NCI-H2081 treated with DMSO at 0.1 percent for 48 hours (cell line): ENCODE measurements at places on chromosomes 7 and 10.

DNA sequence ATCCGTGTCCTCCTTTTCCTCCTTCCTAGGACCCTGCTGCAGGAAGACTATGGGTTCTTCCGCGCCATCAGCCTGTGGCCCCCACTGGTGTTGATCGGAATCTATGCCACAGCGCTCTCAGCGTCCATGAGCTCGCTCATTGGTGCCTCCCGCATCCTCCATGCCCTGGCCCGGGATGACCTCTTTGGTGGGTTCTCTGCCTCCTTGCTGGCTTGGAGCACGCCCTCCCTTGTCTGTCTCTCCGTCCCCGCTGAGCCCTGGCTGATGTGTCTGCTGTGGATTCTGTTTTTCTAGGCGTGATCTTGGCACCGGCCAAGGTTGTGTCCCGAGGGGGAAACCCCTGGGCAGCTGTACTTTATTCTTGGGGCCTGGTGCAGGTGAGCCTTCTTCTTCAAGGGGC, 7.3 kb upstream of the TRIP6 start:
- DNase-seq: no peak

GRCh38 chr7:2928613-2929311, 84.7 kb upstream of the GNA12 start:
- no peak for DNase-seq

DNA sequence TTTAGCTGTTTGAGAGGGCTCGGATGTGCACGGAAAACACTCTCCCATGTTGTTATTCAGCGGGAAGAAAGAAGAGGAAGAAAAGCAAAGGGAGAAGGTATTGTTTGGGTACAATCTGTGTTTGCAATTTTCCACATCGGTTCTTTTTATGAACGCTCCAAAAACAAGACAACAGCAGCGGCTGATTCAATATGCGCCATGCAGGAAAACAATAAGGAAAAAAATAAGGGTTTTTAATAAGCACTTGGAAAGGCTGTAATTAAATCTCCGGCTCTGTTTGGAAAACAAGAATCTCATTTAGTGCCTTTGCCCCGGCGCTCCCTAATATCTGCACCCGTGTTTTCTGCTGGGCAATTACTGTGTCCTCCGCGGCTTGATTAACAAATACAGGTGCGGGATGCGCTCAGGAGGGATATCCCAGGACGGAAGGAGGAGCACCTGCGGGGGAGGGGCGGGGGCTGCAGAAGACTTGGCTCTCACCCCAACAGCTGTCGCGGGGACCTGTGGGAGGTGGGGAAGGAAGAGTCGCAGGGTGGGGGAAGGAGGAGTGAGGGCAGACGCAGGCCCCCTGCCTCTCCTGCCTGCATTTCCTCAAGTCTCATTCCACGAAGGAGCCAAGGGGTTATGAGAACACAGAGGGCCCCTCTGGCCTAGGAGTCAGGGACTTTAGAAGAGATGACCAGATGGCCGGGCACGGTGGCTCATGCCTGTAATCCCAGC, 181.5 kb upstream of the PODXL start:
- DNase-seq: no peak

GRCh38 chr10:15744217-15744865, 24.6 kb upstream of the ITGA8 start:
- DNase-seq: no peak

GRCh38 chr7:87106974-87107612, 45.2 kb upstream of the DMTF1 start:
- DNase-seq: no peak

GRCh38 chr10:85008488-85009184, 680.2 kb downstream of the CCSER2 start:
- no peak for DNase-seq

- no peak for DNase-seq
Observed at GRCh38 chr10:12489357-12489756, 140.0 kb downstream of the CAMK1D start.

GRCh38 chr10:128161031-128161430, 34.8 kb upstream of the MKI67 start:
- no peak for DNase-seq

DNA sequence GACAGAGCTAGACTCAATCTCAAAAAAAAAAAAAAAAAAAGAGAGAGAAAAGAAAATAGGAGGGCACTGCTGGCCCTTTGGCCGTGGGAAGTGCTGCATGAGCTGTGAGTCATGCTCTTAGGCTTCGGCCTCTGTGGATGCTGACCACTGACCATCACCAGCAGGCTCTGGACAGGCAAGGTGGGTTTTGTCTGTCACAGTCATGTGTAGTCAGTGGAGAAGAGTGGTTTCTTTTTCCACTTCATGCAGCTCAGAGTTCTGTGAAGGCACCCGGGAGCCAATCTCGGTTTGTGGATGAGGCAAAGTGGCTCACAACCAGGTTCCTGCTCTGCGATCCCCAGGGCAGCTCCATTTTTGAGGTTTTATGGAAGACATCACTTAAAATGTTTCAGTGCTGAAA, 58.1 kb downstream of the PRTFDC1 start:
- no peak for DNase-seq

- DNase-seq: no peak
Observed at GRCh38 chr10:119030421-119031250, 1.1 kb downstream of the NANOS1 start.

- no peak for DNase-seq
Observed at GRCh38 chr7:22301790-22302189, 55.2 kb downstream of the RAPGEF5 start.

- no peak for DNase-seq
Observed at GRCh38 chr7:10225275-10225674, 748.4 kb upstream of the PHF14 start.

DNA sequence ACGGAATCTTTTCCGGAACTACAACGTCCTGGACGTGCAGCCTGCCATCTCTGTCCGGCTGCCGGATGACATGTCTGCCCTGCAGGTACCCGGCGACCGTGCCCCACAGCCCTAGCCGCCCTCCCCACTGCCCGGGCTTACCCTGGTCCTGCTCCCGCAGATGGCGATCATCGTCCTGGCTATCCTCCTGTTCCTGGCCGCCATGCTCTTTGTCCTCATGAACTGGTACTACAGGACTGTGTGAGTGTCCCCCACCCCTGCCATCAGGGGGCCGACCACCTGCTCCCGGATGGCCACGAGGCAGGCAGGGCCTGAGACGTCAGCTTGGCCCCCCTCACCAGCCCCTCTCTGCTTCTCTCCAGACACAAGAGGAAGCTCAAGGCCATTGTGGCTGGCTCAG, 38.0 kb upstream of the VSIR start:
- DNase-seq: no peak

DNA sequence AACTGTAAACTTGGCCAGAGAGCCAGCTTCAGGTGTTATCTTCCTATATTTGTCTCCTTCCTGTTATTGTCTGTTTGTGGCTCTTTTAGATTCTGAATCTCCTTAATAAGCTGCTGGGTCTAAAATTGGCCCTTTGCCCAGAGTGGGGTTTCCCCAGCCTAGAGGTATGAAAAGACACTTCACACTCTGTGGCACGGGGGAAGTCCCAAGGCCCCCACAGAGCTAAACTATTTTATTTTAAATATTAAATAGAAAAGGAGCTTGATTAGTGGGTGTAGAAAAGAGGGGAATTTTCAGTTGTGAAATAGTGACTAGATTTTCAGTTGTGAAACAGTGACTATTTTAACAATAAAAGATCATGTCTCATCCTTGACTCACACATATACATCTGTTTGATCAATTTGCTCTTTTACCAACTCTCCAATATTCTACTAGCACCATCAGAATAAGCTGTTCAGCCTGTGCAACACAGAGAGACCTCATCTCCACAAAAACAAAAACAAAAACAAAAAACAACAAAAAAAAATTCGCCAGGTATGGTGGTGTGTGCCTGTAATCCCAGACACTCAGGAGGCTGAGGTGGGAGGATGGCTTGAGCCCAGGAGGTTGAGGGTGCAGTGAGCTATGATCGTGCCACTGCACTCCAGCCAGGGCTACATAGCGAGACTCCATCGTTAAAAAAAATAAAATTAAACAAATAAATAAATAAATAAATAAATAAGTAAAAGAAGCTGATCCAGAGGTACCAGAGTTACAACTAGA, 24.9 kb upstream of the ADO start:
- DNase-seq: no peak

- DNase-seq: no peak
Observed at GRCh38 chr7:107167483-107168232, 1.1 kb upstream of the HBP1 start.

GRCh38 chr7:101165958-101166647, 734 bp upstream of the VGF start:
- DNase-seq: no peak

DNA sequence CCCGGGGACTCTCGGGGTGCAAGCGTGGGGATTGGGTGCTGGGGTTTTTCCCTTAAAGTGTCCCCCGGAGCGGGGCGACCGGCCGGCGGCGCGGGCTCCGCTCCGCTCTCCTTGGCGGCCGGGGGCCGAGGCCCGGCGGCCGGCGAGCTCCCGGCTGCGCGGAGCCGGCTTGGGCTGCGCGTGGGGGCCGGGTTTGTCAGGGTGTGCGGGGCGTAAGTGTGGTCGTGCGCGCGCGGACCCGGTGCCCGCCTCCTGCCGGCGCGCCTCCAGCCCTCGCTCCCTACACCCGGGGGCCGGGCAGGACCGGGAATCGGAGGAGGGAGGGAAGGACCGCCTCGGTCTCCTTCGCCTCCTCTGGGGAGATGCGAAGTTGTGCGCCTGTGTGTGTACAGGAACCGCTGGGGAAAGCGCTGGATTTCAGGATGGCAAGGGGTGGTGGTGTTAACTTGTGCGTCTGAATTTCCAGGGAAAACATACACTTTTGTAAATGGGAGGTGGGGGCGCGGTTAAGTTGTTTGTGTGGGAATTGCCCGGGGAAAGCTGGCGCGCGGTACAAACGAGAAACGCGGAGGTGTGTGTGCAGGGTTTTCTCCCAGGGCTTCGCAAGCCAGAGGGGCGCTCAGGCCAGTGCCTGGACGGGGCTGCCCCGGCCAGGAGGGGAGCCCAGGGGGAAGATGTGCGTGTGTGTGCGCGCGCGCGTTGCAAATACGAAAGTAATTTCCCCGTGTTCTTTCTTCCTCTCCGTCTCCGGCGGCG, 737 bp downstream of the ZMIZ1 start:
- DNase-seq: no peak

DNA sequence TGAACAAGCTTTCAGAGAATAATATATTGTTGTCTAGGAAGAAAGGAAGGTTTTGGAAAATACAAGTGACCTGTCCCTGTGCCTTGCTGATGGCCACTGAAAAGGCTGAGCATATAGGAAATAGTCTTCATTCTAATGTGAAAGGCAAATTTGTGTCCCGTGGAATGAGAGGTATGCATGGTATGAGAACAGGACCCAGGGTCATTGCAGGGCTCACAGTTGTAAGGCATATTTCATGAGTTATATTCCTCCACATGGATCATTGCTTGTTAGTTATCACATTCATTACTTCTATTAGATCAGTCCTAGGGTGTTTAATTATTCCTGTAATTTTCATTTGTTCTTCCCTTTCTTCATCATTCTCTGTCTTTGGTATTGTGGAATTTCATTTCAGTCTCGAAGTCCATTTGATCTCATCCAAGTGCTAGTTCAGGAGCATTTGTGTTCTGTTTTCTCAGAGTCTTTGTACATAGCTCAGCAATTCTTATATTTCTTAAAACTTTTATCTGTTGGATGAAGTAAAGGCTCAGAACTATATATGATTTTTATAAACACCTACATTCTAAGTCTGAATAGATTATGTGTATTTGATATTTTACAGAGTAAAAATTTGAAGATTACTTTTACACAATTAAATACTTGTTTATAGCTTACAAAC, 39.4 kb upstream of the ARHGAP21 start:
- no peak for DNase-seq

- DNase-seq: no peak
Observed at GRCh38 chr7:78052112-78052511, 253.5 kb downstream of the PHTF2 start.

GRCh38 chr7:79968077-79968648, 166.5 kb upstream of the GNAI1 start:
- DNase-seq: no peak

GRCh38 chr7:120944826-120945562, 5.6 kb upstream of the ING3 start:
- peak; percentile 11 for DNase-seq

DNA sequence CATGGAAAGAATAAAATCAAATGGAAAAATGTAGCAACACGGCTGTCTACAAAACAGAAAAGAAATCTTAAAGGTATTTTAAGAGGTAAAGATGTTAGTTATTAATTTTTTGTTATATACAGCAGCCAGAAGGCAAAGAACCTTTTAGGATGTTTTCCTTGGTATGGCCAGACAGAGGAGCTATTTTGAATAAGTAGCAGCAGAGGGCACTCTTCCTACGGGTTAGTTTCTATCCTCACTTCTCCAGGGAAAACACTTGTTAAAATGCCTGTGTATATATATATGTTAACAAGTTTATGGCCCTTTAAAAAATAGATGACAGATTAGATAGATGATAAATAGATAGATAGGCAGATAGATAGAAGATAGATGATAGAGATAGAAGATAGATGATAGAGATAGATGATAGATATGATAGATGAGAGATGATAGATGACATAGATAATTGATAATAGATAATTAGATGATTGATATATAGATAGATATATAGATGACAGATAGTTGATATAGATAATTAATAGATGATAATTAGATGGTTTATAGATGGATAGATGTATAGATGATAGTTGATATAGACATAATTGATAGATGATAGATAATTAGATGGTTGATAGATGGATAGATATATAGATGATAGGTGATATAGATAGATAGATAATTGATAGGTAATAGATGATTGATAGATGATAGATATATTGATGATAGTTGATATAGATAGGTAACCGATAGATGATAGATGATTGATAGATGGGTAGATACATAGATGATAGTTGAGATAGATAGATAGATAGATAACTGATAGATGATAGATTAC, 57.8 kb upstream of the WIPF3 start:
- DNase-seq: peak; percentile 19

GRCh38 chr10:54708021-54708420, 93.0 kb downstream of the PCDH15 start:
- DNase-seq: no peak

DNA sequence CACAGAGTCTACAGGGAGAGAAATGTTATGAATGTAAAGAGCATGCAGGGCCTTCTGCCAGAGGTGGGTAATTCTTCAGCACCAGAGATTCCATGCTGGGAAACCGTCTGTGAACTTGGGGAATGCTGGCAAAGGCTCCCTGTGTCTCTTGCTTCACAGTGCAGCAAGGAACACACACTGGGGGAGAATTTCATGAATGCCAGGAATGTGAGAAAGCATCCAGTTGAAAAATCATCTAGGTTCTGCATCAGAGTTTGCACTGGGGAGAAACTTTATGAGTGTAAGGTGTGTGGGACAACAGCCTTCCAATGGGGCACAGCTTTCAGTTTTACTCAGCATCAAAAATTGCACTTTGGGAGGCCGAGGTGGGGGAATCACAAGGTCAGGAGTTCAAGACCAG, 224.3 kb upstream of the IGFBP3 start:
- no peak for DNase-seq

GRCh38 chr7:77687100-77687746, 9.0 kb upstream of the RSBN1L start:
- DNase-seq: no peak
